ENCODE measurements at places on chromosomes 2 and 18.

GRCh38 chr2:234483568-234484251, 13.2 kb downstream of the ARL4C start:
- no peak for DNase-seq

GRCh38 chr2:9640403-9641104, 9.8 kb upstream of the YWHAQ start:
- no peak for DNase-seq

GRCh38 chr18:32769071-32769585, 3.7 kb downstream of the KLHL14 start:
- DNase-seq, result no peak

DNA sequence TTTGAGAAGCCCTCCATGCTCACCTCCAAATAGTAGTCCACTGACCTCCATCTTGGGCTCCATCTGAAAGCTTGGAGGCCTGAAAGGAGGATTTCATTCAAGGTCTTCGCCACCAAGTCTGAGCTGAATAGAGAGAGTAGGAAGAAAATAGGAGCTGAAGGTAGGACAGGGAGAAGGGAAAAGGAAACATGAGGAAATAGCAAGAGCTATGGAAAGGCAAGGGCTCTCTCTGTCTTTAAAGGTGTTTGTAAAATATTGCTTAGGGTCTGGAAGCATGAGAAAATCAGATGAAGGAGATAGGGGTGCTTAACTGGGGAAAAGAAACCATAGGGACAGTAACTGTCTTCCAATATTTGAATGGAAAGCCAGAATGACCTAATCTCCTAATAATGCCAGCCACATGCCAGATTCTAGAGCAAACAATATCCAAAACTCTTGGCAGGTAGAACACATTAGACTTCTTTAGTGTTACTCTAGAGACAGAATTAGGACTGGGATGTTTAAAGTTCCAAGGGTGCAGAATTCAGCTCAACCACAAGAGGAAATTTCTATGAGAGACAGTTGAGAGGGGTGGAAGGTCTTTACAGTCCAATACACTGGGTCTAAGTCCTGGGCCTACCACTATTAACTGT, 67.4 kb downstream of the NAB1 start:
- no peak for DNase-seq

GRCh38 chr2:110124939-110125691, 9.5 kb upstream of the MALL start:
- no peak for DNase-seq

DNA sequence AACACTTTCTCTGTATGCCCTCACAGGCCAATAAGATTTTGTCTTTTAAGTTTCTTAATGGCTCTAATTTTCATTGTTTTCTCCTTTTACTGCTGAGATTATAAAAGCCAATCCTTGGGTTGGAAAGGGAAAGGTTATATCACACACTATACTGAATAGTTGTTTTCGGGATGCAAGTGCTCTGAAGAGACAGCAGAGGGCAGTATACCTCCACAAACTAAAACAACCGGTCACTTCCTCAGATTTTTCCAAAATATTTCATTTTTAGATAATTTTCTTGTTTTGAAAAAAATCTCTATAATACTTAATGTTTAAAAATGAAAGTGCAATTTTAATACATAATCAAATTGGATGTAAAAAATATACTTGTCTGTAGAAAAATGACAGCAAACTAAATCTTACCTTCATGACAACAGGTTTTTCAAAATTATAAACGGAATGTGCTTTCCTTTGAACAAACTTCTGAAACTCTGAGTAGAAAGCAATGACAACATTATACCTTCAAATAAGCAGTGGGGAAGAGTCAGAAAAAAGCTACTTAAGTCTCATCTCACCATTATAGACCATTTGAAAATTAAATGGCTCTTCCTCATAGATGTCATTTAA, 82.7 kb downstream of the ORC4 start:
- no peak for DNase-seq

GRCh38 chr18:32349728-32350395, 120.8 kb downstream of the GAREM1 start:
- no peak for DNase-seq

- DNase-seq, result no peak
Measured at GRCh38 chr2:210034087-210034683, 31.7 kb downstream of the RPE start.

DNA sequence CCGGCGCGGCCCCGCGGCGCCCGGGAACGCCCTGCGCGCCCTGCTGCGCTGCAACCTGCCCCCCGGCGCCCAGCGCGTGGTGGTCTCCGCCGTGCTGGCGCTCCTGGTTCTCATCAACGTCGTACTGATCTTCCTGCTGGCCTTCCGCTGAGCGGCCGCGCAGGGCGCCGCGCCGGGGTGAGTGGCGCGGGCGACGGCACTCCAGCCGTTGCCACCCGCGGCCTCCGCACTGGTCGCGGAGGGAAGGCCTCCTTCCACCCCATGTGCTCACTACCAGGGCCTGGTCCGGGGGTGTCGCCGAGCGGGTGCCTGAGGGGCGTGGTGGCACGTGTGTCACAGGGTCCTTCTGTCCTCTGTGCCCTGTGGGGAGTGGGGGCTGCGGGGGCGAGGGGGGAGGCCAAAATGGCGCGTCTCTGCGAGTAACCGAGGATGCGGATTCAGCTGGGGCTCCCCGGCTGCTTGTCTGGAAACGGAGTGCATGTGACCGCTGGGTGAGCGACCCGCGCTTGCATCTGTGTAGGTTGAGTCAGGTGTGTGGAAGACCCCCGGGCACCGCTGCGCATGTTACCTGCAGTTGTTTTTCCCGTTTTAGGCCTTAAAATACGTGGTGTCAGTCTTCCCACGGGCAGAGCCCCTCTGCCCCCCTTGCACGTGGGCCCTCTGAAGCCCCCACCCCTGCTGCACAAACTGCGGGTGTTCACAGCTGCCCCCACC, 58.0 kb downstream of the FAM168B start:
- DNase-seq, result no peak

DNA sequence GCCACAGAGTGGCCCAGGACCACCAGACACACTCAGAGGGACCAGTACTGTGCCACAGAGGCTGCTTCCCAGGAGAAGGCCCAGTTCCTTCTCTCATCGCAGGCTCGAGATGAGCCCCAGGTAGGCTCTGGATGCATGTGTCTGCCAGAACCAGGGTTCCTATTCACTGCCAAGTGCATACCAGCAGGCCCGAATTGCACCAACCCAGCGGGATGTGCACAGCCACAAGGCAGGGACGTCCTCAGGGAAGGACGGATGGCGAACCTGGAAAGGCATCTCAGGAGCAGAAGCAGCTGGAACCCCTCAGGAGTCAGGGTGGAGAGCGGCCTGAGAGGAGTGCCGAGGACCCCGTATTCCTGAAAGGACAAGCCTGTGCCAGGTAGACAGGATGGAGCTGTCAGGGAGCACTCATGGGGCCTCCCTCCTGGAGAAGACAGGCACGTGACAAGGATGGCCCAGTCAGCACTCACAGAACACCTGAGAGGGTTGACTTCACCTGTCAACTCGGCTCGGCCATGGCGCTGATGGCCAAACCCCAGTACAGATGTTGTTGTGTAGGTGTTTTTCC, 73.7 kb downstream of the PTGR3 start:
- no peak for DNase-seq

DNA sequence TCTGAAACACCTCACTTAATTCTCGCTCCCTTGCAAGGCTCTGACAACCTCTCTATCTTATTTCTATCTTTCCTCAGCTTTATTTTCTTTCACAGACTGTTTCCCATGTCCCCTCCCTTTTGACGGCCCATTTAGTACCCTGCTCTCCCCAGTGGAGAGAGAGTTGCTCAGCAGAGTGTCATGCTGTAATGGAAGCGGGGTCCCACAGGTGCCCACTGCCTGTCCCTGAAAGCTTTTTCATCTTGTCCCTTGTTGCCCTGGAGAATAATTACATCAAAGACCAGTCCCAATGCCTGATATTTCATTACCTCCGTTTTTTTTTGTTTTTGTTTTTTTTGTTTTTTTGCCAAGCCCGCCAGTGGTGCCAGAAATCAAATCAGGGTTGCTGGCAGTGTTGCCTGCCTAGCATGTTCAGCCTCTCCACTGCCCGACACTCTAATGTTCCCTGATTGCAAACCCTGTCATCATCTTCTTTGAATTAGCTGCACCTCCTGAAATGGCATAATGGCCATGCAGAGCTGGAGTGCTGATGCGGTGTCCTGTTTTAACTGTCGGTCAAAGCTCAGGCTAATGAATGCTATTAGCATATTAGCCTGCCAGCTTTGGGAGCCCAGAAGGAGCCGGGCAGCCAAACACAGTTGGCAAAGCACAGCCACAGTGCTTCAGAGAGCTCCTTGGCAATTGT, 71.2 kb upstream of the CAVIN2 start:
- DNase-seq, result no peak

GRCh38 chr18:48391868-48392267, 17.3 kb downstream of the ZBTB7C start:
- DNase-seq, result no peak

DNA sequence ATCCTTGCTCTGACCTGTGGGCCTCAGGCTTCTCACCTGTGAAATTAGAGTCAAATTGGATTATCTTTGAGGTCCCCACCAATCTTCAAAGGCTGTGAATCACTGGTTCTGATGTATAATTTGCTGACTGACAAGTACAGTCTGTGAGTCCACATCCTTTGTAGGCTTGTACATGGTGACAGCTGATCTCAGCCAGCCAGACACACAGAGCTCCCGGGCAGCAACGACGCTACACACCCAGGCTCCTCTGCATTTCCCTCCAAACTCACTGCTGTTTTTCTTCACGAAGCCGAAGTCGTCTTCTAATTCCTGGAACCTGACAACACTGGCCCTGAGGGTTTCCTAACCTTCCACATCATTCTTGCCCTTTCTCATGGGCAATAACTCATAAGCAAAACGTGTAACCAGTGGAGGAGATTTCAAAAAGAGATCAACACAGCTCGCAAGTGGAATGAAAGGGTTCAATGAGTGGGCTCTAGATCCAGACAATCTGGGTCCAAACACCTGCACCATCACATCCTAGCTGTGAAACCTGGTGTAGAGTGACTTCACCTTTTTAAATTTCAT, 37.9 kb upstream of the EVA1A start:
- no peak for DNase-seq

DNA sequence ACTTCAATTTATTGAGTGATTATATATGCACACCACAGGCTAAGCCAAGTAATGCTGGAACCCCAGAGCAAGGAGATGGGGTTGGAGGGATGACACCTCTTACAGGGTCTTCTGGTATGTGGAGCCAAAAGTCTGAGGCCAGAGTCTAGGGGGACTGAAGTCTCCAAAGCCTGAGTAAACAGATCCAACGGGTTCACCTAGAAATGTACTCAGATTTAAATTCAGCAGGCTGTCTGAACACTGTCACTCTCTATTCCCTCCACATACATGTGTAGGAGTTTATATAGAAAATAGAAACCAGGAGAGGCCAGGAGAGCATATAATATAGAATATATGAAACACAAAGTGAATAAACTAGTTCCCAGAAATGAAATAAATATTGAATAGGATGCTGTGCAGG, 76.1 kb downstream of the PPP1R1C start:
- no peak for DNase-seq

GRCh38 chr2:157447741-157448140, 3.9 kb upstream of the CYTIP start:
- no peak for DNase-seq

DNA sequence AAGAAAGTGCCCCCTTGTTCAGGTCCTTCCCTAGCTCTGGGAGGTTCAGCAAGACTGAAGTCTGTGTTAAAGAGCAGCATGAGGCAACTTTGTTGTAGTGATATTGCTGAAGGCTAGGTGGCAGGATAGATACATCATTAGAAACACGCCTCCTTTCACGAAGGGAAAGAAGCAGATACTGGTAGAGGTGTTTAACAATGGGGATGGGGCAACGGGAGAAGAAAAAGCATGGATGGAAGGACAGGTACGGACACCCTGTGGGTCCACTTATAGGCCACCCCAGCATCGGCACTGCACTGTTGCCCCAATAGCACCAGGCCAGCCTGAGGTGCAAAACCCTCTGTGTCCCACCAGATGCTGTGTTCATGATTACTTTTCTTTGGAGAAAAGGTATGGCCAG, 3.5 kb upstream of the IGFBP5 start:
- peak; percentile 85 for DNase-seq

DNA sequence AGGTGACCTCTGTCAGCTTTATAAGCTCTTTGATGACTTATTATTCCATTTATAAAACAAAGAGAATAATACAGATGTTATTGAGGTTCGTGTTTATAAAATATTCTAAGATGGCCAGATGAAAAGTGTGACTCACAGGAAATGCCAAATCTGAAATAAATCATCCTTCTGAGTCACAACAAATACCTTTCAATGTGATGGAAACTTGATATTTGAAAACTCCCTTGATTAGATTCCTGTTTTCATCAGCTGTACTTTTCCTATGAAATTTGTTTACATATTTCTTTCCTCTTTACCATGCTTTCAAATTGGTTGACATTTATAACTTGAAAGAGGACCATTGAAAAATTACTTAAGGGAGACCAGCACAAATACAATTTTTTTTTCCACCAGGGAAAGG, 30.6 kb upstream of the PPP1R1C start:
- no peak for DNase-seq

GRCh38 chr2:230068651-230069055, at the start of gene SLC16A14:
Gene SLC16A14 (minus strand): TSS chr2:230068924. CDS start chr2:230059352, 9,572 bp downstream.
- DNase-seq, result no peak

DNA sequence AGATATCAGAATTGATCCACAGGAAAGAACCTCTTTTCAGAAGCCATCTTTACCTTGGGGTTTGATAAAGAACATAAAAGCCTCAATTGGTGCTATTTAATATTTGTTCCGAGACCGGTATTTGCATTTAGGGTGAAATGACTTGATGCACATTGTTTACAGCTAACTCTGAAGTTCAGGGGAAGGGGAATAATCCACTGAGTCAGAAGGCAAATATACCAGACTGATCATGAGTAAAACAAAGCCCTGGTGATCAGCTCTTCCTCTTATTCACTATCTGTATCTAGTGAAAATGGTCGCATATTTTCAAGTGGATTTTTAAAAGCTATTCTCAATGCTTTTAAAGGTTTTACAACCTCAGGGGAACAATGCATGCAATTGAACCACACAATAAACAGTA, 53.0 kb upstream of the ATP8B1 start:
- no peak for DNase-seq

- no peak for DNase-seq
Measured at GRCh38 chr2:64251497-64252250, 107.5 kb upstream of the PELI1 start.

GRCh38 chr2:73987109-73987947, 2.6 kb downstream of the TET3 start:
- DNase-seq, result no peak

GRCh38 chr2:69469784-69470183, 32.5 kb upstream of the NFU1 start:
- no peak for DNase-seq

GRCh38 chr2:148590612-148591011, 53.9 kb upstream of the EPC2 start:
- no peak for DNase-seq

- DNase-seq, result no peak
Measured at GRCh38 chr2:63537306-63537705, 51.0 kb downstream of the WDPCP start.

DNA sequence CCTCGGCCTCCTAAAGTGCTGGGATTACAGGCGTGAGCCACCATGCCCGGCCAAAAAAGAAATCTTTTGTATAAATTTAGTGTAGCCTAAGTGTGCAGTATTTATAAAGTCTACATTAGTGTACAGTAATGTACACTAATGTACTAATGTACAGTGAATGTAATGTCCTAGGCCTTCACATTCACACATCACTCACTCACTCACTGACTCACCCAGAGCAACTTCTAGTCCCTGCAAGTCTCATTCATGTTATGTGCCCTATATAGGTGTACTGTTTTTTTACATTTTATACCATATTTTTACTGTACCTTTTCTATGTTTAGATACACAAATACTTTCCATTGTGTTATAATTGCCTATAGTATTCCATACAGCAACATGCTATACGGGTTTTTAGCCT, 254.9 kb downstream of the MYO3B start:
- no peak for DNase-seq
